ENCODE measurements at places on chromosomes 5 and 9.

GRCh38 chr5:147966829-147967228 is 60.5 kb upstream of the C5orf46 start:
- peak; percentile 8 for DNase-seq

- no peak for DNase-seq
Observed at GRCh38 chr5:15065091-15065490, 193.5 kb upstream of the ANKH start.

DNA sequence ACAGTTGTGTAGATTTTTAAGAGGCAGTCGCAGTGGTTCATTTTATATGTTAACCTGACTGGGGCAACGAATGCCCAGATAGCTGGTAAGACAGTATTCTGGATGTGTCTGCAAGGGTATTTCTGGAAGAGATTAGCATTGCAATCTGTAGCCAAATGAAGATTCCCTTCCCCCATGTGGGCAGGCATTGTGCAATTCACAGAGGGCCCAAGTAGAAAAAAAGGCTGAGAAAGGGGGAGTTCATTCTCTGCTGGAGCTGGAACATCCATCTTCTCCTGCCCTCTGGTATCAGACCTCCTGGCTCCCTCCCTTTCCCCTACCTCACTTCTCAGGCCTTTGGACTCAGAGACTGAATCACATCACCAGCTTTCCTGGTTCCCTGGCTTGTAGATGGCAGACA is 70.6 kb downstream of the TENT4A start:
- peak; percentile 14 for DNase-seq

DNA sequence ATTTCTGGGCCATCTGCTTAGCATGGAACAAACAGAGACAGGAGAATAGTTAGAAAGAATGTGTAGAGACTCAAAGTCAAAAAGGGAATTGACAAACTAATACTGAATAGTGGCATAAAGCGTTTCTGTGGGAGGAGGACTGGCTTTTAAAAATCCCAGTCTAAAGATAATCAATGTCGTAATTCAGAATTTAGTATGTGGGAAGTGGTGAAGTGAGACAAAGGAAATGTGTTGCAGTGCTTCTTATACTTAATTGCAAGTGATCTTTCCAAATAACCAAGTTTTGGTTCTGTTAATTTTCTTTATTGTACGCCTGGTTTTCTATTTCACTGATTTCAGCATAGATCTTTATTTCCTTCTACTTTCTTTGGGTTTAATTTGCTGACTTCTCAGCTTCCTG is 133.2 kb downstream of the ENTREP1 start:
- no peak for DNase-seq

DNA sequence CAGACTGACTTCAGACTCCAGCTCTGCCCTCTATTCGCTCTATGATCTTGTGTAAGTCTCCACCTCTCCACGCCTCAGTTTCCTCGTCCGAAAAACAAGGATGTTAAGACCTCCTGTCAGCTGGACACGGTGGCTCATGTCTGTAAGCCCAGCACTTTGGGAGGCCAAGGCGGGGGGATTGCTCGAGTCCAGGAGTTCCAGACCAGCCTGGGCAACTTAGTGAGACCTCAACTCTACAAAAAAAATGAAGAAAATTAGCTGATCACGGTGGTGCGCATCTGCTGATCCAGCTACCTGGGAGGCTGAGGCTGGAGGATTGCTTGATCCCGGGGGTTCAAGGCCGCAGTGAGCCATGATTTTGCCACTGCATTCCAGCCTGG is 36.6 kb upstream of the GABRP start:
- no peak for DNase-seq

- DNase-seq: no peak
Observed at GRCh38 chr5:15786326-15786725, 286.3 kb downstream of the FBXL7 start.

DNA sequence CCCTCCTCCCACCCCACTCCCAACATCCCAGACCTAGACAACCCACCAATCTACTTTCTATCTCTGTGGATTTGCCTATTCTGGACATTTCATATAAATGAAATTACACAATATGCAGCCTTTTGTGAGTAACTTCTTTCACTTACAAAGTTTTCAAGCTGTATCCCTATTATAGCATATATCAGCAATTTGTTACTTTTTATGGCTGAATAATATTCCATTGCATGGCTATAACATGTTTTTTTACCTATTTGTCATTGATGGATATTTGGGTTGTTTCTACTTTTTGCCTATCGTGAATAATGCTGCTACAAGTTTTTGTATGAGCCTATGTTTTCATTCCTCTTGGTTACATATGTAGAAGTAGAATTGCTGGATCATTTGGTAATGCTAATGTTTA is 1.9 kb upstream of the KIF3A start:
- DNase-seq: no peak

DNA sequence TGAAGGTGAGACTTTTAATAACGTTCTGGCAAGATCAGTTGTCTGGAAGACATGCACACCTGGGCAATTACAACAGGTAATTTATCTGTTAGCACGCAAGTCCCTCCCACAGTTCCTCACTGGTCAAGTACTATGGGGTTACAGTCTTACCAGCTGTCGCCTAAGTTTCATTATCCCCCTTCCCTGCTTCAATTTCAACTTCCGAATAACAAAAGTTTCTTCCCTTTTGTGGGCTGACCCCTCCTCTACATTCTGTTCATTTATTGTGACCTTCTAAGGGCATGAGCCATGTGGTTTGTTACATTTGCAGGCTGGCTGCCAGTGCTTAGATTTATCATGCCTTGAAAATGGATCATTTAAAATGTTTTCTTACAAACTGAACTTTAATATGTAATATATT is 16.5 kb downstream of the GAPT start:
- no peak for DNase-seq

- no peak for DNase-seq
Observed at GRCh38 chr9:130755377-130756007, 61.9 kb downstream of the EXOSC2 start.

GRCh38 chr9:2723376-2724065 is 6.2 kb downstream of the KCNV2 start:
- no peak for DNase-seq

DNA sequence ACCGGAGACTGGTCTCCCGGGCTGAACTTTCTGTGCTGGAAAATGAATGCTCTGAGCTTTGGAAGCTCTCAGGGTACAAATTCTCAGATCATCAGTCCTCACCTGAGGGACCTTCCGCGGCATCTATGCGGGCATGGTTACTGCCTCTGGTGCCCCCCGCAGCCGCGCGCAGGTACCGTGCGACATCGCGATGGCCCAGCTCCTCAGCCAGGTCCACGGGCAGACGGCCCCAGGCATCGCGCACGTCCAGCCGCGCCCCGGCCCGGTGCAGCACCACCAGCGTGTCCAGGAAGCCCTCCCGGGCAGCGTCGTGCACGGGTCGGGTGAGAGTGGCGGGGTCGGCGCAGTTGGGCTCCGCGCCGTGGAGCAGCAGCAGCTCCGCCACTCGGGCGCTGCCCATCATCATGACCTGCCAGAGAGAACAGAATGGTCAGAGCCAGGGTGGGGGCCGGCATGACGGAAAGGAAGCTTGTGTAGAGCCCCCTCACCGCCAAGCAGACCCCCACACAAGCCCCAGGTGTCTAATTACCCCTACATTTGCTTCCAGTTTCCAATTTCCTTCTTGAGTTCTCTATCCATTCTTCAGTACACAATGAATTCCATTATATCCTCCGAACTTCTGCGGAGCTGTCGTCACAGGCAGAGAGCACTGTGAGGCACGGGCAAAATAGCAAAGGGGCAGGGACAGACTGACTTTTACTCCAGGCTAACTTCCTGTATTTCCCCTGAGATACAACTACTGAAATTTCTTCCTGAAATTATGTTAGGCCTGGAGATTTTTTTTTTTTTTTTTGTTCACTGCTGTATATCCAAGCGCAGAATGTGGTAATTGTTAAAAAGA is 23.2 kb downstream of the CDKN2A start:
- peak; percentile 63 for DNase-seq

DNA sequence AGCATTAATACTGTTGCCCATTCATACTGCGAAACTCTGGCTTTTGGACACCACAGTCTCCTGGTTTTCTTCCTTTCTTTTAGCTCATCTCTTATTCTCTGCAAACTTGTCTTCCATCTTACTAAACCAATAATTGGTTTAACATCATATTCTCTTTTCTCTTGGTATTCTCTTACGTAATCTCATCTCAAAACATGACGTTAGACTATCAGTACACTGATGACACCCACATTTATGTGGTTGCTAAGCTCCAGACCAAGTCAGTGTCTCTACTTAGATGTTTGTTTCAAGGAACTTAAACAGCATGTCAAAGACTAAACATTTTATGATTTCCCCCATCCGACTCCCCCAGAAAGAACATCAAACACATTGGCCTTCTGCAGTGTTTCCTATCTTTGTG is 2.1 kb downstream of the PRRC1 start:
- DNase-seq: peak; percentile 73

DNA sequence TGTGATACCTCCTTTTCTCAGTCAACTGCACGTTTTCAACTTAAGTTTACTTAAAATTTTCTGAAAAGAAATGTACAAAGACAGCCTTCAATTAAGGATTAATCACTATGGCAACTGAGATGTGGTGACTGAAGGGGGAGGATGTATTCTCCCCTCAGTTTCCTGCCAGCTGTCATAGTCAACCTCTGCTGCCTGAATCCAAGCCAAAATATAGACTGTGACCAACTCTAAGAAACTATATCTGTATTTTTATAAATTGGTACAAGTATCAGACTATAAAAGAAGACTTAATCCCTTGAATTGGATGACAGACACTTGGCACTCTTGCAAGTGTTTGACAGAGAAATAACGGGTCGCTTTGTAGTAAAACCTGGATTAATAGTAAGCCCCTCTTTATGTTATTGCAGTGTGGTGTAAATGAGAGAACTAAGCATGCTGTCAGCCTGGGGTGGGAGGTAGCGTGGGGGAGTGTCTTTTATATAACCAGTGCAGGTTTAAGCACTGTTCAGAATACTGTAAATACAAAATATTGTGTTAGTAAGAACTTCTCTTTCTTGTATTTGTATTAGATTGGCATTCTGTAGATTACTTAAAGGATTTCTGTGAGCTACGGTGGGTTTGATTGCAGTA is 106.4 kb downstream of the ERCC6L2 start:
- DNase-seq: peak; percentile 31

- DNase-seq: no peak
Observed at GRCh38 chr5:91156242-91156641, 226.9 kb downstream of the ARRDC3 start.

DNA sequence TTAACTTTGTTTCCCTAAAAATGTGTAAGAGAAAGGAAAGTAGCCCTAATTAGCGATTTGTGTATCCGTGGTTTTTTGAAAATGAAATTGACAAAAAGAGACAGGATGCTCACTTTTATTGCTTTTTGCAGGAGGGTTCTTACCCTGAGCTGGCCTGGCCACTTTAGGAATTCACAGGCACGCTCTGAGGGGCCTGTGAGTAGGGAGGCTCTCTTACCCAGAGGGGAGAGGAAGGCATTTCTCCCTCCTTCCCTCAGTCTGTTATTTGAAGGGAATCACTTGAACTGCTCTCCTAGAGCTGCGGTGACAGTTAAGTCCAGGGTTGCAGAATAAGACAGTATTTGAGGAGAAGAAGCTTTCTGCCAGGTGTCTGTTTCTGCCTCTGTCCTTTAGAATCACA is 16.7 kb downstream of the PIK3R1 start:
- no peak for DNase-seq

DNA sequence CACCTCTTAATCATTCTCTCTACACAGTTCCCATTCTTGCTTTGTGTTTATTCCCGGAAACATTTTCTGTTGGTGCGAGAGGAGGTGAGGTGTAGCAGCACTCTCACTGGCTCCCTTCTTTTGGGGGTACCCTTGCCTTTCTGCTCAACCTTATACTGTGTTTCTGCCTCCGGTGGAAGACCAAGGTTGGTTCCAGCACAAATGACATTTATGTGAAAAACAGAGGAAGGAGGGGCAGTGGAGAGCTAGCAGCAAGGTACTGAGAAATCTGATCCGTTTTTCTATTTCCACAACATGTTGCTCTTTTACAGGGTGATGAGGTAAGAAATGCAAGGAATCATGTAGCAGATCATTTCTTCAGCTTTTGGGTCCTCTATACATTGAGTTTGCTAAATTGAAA is 648.0 kb upstream of the DMAC1 start:
- DNase-seq: no peak

DNA sequence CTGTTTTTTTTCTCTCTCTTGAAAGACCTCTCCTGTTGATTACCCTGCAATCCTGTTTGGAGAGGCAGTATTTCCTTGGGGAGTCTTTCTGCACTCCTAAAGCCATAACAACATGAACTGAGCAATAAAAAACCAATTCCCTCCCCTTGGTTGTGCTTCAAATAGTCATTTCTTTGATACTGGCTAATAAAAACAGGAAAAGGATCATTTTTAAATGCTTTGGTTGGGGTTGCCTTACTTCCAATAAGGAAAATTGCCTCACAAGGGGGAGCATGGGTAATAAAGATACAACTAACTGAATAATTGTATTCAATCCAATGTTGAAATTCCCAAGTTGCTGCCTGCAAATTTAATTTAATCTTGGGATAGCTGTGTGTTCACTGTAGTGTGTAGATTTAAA is 13.9 kb downstream of the FBXL7 start:
- no peak for DNase-seq

DNA sequence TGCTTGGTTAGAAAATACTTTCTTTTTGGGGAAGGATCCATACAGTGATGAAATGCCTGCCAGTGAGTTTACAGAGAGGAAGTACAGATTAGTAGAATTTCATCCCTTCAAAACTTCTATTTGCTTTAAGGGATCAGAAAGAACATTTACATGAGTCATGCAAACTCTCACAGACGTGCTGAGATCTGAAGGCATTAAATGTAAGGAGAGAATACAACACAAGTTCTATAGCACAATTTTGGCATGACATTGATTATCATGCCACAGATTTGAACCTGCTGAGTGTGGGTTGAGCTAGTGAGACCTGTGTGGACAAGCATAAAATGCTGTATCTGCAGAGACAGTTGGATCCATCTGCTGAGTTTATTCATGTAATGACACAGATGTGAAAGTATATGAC is 613.6 kb upstream of the SEMA6A start:
- DNase-seq: no peak

- DNase-seq: no peak
Observed at GRCh38 chr9:75010570-75010969, 17.5 kb downstream of the CARNMT1 start.

DNA sequence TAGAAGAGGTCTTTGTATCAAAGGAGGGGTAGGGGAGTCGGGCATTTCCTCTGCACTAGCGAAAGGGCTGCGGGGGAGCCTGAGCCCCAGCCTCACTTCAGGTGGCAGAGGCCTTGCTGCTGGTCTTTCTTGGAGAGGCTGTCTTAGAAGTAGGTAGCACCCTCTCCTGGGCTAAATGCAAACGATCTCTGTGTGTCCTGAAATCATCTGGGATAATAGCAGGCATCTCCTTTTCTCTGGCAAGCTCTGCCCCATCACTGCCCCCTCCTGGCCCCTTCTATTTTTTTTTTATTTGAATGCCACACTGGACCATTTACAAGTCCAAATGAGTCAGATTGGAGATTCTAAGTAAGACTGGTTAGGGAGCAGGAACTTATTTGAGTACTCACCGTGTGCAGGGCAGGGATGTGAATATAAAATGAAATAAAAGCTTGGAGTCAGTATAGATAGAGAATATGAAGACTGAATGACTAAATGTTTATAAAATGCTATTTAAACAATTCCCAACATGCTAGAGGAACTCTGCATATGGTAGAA is 137.1 kb downstream of the FGF1 start:
- DNase-seq: peak; percentile 98
